PC-3 (cell line): ENCODE measurements at places on chromosomes 16 and 17. TPM values are rescaled to one million over a fixed set of nuclear protein-coding genes. Genes with fewer than 3 reads are reported as not detected.

DNA sequence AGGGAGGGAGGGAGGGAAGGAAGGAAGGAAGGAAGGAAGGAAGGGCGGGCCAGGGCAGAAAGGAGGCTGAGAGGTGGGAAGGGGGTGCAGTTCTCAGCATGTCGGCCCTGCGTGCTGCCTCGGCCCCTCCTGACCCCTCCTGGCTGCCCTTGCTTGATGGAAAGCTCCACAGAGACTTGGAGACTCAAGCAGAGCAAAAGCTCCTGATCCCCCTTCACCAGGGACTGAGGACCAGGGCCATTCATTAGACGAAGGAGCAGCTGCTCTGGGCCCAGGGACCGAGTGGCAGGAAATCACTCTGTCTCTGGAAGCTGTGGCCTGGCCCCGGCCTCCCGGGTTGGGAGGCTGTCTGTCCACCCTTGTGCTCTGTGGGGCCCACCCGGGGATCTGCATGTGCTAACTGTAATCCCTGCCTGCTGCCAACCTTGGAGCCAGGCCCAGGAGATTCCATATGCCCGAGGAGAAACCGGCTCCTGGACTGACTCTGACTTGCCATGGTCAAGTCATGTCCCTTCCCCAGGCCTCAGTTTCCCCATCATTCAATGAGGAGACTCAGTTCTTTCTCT lies 27.4 kb upstream of the C1QL1 start:
- no peak overlapping the region for H3K4me3 ChIP-seq
- no peak overlapping the region for H3K27ac ChIP-seq
- peaks cover 8% of the 10 kb centered on the region; the same call in 1 of the 2 replicates for H3K4me1 ChIP-seq
- no peak for DNase-seq
- H3K27me3 ChIP-seq, result no peaks in the 10 kb centered on the region

GRCh38 chr16:27952811-27953210 lies 110.7 kb downstream of the GSG1L start:
- H3K36me3 ChIP-seq, result no peaks in the 10 kb centered on the region
- H3K4me1 ChIP-seq, result no peaks in the 10 kb centered on the region
- H3K4me3 ChIP-seq, result no peak overlapping the region
- no peak overlapping the region for H3K27ac ChIP-seq
- DNase-seq, result no peak
- H3K27me3 ChIP-seq, result peaks cover 28% of the 10 kb centered on the region

DNA sequence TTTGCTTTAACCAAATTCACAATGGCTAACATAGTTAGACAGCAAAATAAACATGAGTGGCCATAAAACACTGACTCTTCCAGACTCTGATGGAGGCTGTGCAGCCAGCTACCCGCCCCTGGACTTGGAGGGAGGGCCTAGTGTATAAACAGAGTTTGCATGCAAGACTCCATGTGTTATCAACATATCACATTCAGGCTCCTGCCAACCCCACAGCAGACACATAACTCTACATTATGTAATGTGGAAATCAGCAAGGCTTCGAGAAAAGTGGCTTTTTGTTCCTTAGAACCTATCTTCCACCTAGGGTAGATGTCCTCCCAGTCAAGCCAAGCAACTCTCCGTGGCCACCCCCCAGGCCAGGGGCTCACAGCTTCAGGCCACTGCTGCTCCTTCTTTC lies 19.3 kb upstream of the SOX9 start:
- peaks cover 21% of the 10 kb centered on the region for H3K4me1 ChIP-seq
- no peak overlapping the region for H3K27ac ChIP-seq
- no peak overlapping the region for H3K4me3 ChIP-seq
- H3K27me3 ChIP-seq, result no peaks in the 10 kb centered on the region

Gene ADAD2
- not detected in 2 replicates for total RNA-seq

Gene RGS11
- total RNA-seq, result 1.2 and 1.5 TPM in 2 replicates

DNA sequence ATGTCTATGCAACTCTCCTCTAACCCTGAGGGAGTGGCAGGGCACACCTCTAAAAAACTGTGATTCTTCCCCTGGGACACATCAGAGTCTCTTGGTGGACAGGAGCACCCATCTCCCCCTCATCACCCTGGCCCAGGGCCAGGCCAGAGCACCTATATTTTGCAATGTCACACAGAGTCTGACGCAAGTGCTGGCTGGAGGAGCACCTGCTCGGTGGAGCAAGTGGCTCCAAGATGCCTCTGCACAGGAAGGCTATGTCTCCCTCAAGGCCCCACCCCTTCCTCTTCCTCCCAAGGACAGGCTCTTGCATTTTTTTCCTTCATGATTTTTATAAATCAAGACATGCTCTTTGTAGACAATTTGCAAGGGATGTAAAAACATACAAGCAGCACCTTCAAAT lies 13.3 kb downstream of the SNN start:
- H3K4me3 ChIP-seq, result no peak overlapping the region
- no peak overlapping the region for H3K27ac ChIP-seq
- H3K4me1 ChIP-seq, result 0 out of 2 replicates have a peak, but pooled peaks cover 3% of the 10 kb centered on the region
- no peaks in the 10 kb centered on the region for H3K27me3 ChIP-seq
- peaks cover 2% of the 10 kb centered on the region; the same call in 1 of the 2 replicates for H3K36me3 ChIP-seq

DNA sequence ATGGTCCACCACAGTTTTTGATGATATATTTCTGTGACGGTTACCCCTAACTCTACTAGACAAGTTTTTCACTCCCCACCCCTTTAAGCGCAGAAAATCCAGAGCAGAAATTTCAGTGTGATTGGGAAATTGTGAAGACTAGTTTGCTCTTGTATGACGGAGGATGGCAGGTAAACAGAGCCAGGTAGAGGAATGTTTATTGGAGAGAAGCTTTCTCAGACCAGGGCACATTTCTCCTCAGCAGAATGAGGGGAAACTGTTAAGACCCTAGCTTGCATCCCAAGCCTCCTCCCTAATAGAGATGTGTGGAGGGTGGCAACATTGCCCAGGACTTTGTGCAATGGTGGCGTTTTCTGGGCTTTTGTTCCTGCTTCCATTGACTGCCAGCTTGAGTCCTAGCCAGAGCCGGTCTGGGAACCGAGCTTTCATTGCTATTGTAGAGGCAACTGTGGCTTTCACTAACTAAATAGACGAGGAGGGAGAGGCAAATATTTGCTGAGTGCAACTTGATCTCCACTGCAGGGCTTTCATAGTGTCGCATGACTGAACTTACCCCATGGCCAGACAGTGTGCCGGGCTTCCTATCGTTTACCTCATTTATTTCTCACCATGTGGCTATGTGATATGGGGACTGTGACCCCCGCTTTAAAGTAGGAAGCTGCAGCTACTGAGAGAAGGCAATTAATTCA lies 159.6 kb upstream of the MPHOSPH6 start:
- H3K36me3 ChIP-seq, result no peaks in the 10 kb centered on the region
- H3K27me3 ChIP-seq, result no peaks in the 10 kb centered on the region
- H3K4me3 ChIP-seq, result no peak overlapping the region

- no peaks in the 10 kb centered on the region for H3K4me1 ChIP-seq
- no peak overlapping the region for H3K4me3 ChIP-seq
- no peak for DNase-seq
- no peak overlapping the region for H3K27ac ChIP-seq
- H3K36me3 ChIP-seq, result no peaks in the 10 kb centered on the region
- H3K27me3 ChIP-seq, result 0 out of 2 replicates have a peak, but pooled peaks cover 3% of the 10 kb centered on the region
These were observed 7.2 kb upstream of the CCDC182 start for GRCh38 chr17:57752031-57752905.

DNA sequence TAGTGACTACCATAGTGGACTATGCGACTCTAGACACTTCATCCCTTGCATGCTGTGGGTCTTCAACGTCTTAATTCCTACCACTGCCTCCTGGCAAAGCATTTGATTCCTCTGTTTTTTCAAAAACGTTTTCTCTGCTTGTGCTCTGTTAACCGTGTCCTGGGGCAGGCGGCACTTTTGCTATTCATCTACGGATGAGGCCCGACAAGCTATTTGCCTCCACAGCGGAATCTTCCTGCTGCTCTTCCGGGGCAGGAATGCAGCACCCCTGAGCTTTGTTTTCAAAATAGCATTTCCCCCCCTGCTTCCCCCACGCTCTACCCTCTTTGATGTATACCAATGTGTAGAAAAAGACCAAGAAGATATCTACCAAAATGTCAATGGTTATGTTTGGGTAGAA lies 39.8 kb upstream of the METTL16 start:
- no peaks in the 10 kb centered on the region for H3K4me1 ChIP-seq
- no peak overlapping the region for H3K4me3 ChIP-seq
- DNase-seq, result no peak
- no peaks in the 10 kb centered on the region for H3K27me3 ChIP-seq
- H3K27ac ChIP-seq, result no peak overlapping the region

DNA sequence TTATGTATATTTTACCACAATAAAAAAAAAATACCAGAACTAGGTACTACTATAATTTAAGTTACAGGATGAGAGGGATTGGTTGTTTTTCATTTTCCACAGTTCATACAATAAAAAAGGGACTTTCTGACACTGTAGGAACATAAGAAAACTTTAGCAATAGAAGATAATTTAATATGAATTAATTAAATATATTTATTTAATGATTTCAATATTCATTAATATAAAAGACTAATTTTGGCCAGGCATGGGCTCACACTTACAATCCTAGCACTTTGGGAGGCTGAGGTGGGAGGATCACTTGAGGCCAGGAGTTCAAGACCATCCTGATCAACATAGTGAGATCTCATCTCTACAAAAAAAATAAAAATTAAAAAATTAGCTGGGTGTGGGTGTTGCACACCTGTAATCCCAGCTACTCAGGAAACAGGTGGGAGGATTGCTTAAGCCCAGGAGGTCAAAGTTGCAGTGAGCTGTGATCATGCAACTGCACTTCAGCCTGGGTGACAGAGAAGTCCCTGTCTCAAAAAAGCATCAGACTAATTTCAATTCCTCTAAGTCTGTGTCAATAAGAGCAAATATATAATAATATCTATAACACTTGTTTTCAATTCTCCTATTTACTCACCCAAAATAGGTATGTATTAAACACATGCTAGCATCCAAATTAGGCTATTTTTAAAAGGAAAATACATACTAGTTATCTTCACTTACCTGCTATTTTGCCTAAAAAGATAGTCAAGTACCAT lies 79.6 kb downstream of the BRIP1 start:
- no peaks in the 10 kb centered on the region for H3K4me1 ChIP-seq
- H3K27me3 ChIP-seq, result no peaks in the 10 kb centered on the region
- no peak overlapping the region for H3K27ac ChIP-seq
- no peak for DNase-seq
- H3K4me3 ChIP-seq, result no peak overlapping the region

DNA sequence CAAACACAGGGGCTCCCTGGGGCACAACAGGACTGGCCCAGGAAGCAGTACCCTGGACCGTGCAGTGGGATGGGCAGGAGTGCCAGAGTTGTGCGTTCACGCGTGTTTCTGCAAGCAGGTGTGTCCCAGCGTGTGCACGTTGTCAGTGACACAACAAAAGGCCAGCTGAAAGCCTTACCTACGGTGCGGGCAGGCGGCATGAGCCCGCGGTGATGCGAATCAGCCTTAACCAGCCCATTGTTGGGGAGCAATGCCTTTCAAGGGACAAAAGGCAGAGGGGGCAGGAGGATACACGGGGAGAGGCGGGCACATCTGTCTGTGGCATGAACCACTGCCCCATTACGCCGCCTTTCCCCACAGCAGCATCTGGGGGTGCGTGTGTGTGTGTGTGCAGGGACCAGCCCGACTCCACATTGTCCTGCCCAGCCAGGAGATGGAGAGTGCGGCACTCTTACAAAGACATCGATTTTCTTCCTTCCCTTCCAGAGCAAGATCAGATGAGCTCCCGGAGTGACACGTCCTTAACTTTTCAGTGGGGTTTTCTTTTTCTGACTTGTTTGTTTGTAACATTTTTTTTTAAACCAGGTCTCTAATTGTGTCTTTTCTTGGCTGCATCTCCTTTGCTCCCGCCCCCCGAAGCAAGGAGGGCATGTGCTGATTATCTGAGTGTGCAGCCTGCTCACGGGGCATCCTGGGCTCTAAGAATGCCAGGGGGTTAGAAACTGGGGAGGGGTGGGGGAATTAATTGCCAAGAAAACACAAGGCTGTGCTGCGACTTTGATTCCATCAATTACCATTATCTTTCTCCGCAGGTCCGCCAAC lies 158.1 kb downstream of the ZNF423 start:
- no peak for DNase-seq
- no peaks in the 10 kb centered on the region for H3K36me3 ChIP-seq
- H3K27me3 ChIP-seq, result peaks cover 30% of the 10 kb centered on the region
- no peak overlapping the region for H3K27ac ChIP-seq
- H3K4me1 ChIP-seq, result no peaks in the 10 kb centered on the region

Gene HSD3B7
- 12.0 and 16.3 TPM in 2 replicates for total RNA-seq

GRCh38 chr16:24036614-24037013 lies 200.8 kb downstream of the PRKCB start:
- no peak overlapping the region for H3K27ac ChIP-seq
- DNase-seq, result peak; percentile 55
- H3K27me3 ChIP-seq, result no peaks in the 10 kb centered on the region
- H3K4me1 ChIP-seq, result no peaks in the 10 kb centered on the region
- no peak overlapping the region for H3K4me3 ChIP-seq
- no peaks in the 10 kb centered on the region for H3K36me3 ChIP-seq

- no peak overlapping the region for H3K27ac ChIP-seq
- H3K4me3 ChIP-seq, result no peak overlapping the region
- H3K36me3 ChIP-seq, result no peaks in the 10 kb centered on the region
- peaks cover 9% of the 10 kb centered on the region for H3K4me1 ChIP-seq
- DNase-seq, result peak; percentile 45
These were observed 10.1 kb downstream of the DRC3 start for GRCh38 chr17:17982801-17983200.

GRCh38 chr17:73365301-73365874 lies 53.6 kb upstream of the CDC42EP4 start:
- H3K4me1 ChIP-seq, result peaks cover 3% of the 10 kb centered on the region; the same call in 1 of the 2 replicates
- no peak for DNase-seq
- H3K4me3 ChIP-seq, result no peak overlapping the region
- no peaks in the 10 kb centered on the region for H3K27me3 ChIP-seq
- no peaks in the 10 kb centered on the region for H3K36me3 ChIP-seq

Gene NRN1L
- total RNA-seq, result not detected in 2 replicates

DNA sequence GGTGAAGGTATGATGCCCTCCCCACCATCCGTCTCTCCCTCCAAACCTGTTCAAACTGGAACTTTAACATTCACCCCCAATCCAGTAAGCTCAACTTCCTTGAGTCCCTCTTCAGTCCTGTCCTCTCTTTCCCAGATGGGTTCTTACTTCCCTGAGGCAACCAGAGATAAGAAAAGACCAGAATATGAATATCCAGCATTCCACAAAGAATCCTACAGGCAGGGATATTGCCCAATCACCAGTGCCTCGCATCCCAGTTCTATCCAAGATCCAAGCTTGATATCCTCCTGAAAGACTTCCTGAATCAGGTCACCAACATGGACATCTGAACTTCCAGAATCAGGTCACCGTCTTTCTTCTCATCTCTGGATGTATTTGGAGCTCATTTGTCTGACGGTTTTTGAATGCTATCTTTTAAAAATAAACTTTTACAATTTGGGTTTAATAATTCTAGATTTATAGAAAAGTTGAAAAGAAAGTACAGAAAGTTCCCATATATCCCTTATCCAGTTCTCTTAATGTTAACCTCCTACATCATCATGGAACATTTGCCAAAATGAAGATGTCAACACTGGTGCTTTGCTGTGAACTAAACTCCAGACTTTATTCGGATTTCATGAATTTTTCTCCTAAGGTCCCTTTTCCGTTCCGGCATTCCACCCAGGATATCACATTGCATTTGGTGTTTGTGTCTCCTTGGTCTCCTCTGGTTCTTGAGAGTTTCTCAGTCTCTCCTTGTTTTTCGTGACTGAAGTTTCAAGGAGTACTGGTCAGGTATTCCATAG lies 13.7 kb upstream of the COL1A1 start:
- H3K27me3 ChIP-seq, result no peaks in the 10 kb centered on the region
- H3K4me1 ChIP-seq, result peaks cover 37% of the 10 kb centered on the region
- H3K36me3 ChIP-seq, result no peaks in the 10 kb centered on the region
- no peak overlapping the region for H3K4me3 ChIP-seq

GRCh38 chr17:81387100-81388090 lies 7.9 kb upstream of the BAHCC1 start:
- H3K27ac ChIP-seq, result peak overlapping the region; percentile 44
- peak overlapping the region; percentile 87 for H3K4me3 ChIP-seq
- H3K4me1 ChIP-seq, result peaks cover 22% of the 10 kb centered on the region
- H3K27me3 ChIP-seq, result no peaks in the 10 kb centered on the region
- peak; percentile 64 for DNase-seq
